ENCODE measurements at places on chromosomes 6 and 20. TPM values are rescaled to one million over a fixed set of nuclear protein-coding genes. Genes with fewer than 3 reads are reported as not detected.

- no peak for DNase-seq
These were observed 200.2 kb upstream of the ID4 start for GRCh38 chr6:19637010-19637409.

GRCh38 chr6:163285691-163286090 lies 128.8 kb upstream of the QKI start:
- DNase-seq: no peak

DNA sequence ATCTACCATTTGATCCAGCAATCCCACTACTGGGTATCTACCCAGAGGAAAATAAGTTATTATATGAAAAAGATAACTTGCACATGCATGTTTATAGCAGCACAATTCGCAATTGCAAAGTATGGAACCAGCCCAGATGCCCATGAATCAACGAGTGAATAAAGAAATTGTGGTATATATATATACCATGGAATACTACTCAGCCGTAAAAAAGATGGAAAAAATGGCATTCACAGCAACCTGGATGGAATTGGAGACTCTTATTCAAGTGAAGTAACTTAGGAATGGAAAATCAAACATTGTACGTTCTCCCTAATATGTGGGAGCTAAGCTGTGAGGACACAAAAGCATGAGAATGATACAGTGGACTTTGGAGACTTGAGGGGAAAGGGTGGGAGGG lies 100.0 kb upstream of the ADGRF4 start:
- no peak for DNase-seq

- DNase-seq: no peak
These were observed 325.6 kb downstream of the BTBD3 start for GRCh38 chr20:12243327-12243726.

NOP56 gene
- 269 TPM for total RNA-seq

EEF1A2 gene
- total RNA-seq: 0.96 TPM

HLA-DRA gene
- total RNA-seq: 47.9 TPM

Data from T-cell (primary cell).